ENCODE measurements at places on chromosomes 2 and 18. TPM values are rescaled to one million over a fixed set of nuclear protein-coding genes. Genes with fewer than 3 reads are reported as not detected.

GRCh38 chr2:211748339-211748738 is 790.3 kb downstream of the ERBB4 start:
- no peaks in the 10 kb centered on the region for H3K36me3 ChIP-seq
- no peak overlapping the region for H3K4me3 ChIP-seq
- no peaks in the 10 kb centered on the region for H3K27me3 ChIP-seq

DNA sequence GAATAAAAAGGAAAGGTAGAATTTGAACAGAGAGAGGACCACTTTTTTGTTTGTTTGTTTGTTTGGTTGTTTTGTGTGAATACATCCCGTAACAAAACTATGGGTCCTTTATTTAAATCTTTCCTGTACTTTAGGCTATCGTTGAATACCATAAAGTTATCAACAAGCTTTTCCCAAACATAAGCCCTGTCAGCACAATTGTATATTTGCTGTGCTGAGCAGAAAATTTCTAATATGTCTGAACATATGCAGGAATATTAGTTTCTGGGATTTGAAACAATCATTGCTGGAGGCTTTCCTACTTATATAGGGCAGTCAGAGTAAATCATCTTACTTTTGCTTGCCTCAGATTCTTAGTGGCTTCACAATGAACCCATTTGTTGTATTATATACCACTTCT is 536.4 kb downstream of the CNTNAP5 start:
- H3K4me1 ChIP-seq = peaks cover 3% of the 10 kb centered on the region
- H3K4me3 ChIP-seq = no peak overlapping the region
- DNase-seq = no peak
- H3K27me3 ChIP-seq = no peaks in the 10 kb centered on the region
- no peak overlapping the region for H3K27ac ChIP-seq

GRCh38 chr2:178910005-178910404 is 102.8 kb upstream of the TTN start:
- H3K4me3 ChIP-seq = no peak overlapping the region
- DNase-seq = no peak
- no peaks in the 10 kb centered on the region for H3K27me3 ChIP-seq
- peaks cover under 1% of the 10 kb centered on the region for H3K36me3 ChIP-seq
- H3K27ac ChIP-seq = peak overlapping the region; percentile 47

DNA sequence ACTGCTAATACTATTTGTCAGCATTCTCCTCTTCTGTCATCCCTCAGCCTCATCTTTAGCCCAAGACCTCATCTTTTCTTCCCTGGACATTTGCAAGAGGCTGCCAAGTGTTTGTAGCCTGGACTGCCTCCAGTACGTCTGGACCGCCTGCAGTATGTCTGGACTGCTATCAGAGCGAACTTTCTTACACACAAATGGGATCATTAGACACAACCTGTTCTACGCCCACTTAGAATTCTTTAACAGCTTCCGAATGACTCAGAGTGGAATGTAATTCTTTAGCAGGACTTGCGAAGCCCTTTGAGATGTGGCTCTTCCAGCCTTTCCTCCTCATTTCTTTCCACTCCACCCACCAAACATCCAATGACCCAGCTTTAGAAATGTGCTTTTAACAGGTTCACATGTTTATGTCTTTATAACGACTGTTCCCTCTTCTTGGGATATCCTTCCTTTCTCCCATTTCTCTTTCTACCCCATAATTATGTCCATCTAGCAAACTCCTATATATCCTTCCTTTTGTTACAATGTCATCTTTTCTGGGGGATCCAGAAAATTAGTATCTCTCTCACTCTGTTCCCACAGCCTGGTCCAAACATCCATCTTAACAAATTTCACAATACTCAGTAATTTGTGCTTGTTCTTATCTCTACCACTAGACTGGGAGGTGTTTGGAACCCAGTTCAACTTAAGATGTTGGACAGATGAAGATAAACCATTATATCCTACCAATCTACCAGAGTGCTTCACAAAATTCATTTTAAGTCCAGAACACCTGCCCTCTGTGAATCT is 171.3 kb upstream of the PGAP1 start:
- no peak for DNase-seq
- H3K36me3 ChIP-seq = no peaks in the 10 kb centered on the region
- H3K27me3 ChIP-seq = no peaks in the 10 kb centered on the region
- no peaks in the 10 kb centered on the region for H3K4me1 ChIP-seq
- H3K27ac ChIP-seq = no peak overlapping the region

- no peak overlapping the region for H3K4me3 ChIP-seq
- H3K27ac ChIP-seq = no peak overlapping the region
- no peaks in the 10 kb centered on the region for H3K36me3 ChIP-seq
- no peak for DNase-seq
- no peaks in the 10 kb centered on the region for H3K27me3 ChIP-seq
Measured at GRCh38 chr2:177359836-177360595, 32.6 kb upstream of the AGPS start.

GRCh38 chr18:45856531-45856930 is 31.1 kb downstream of the SIGLEC15 start:
- H3K27me3 ChIP-seq = no peaks in the 10 kb centered on the region
- no peaks in the 10 kb centered on the region for H3K4me1 ChIP-seq
- peaks cover 26% of the 10 kb centered on the region for H3K36me3 ChIP-seq
- H3K27ac ChIP-seq = no peak overlapping the region

GRCh38 chr2:75632091-75632701 is 14.4 kb upstream of the MRPL19 start:
- no peaks in the 10 kb centered on the region for H3K27me3 ChIP-seq
- DNase-seq = no peak
- no peaks in the 10 kb centered on the region for H3K36me3 ChIP-seq
- no peak overlapping the region for H3K27ac ChIP-seq

GRCh38 chr2:24101992-24102391 is 17.4 kb upstream of the TP53I3 start:
- H3K4me1 ChIP-seq = no peaks in the 10 kb centered on the region
- no peak overlapping the region for H3K27ac ChIP-seq
- DNase-seq = no peak
- H3K4me3 ChIP-seq = no peak overlapping the region

DNA sequence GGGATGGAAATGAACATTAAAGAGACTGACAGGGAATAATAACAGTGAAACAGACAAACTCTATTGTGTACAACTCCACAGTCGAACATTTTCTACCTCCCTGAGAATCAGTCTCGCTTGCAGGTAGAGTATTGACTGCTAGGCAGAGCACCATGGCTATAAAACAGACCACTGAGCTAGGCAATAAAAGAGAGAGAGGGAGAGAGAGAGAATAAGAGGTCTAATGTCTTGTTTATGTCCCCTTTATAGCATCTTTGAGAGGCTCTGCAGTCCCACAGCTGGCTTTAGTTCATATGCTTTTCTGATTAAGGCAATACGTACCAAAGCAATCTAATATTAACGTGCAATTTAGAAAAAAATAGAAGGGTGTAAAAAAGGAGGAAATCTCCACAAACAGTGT is 652.6 kb downstream of the NRXN1 start:
- no peak for DNase-seq
- H3K4me1 ChIP-seq = no peaks in the 10 kb centered on the region
- H3K4me3 ChIP-seq = no peak overlapping the region
- no peaks in the 10 kb centered on the region for H3K27me3 ChIP-seq
- H3K27ac ChIP-seq = no peak overlapping the region

DNA sequence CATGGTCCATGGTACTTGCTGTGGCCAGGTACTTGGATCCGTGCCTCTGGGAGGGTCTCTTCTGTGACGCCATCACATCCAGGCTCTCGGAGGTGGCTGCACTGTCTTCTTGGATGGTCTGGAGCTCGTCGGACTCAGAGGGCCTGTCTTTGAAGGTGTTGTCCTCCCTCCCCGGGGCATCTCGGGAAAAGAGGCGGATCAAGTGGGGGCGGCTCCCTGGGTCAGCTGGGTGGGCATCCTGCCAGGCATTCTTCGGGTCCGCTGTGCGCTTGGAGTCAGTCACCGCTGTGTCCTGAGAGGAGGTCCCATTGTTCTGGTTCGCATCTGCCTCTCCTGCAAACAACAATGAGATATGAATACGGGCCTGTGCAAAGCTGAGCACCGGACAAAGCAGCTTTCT is 115.6 kb downstream of the MBP start:
- no peak overlapping the region for H3K27ac ChIP-seq
- no peak for DNase-seq
- peaks cover 18% of the 10 kb centered on the region for H3K36me3 ChIP-seq
- H3K4me1 ChIP-seq = peaks cover 2% of the 10 kb centered on the region

GRCh38 chr2:226906163-226906693 is 70.4 kb downstream of the RHBDD1 start:
- no peaks in the 10 kb centered on the region for H3K36me3 ChIP-seq
- H3K27me3 ChIP-seq = no peaks in the 10 kb centered on the region
- DNase-seq = no peak
- no peak overlapping the region for H3K4me3 ChIP-seq
- H3K4me1 ChIP-seq = peaks cover 6% of the 10 kb centered on the region

GRCh38 chr2:174627216-174627615 is 29.6 kb upstream of the WIPF1 start:
- no peak overlapping the region for H3K27ac ChIP-seq
- no peak overlapping the region for H3K4me3 ChIP-seq
- DNase-seq = no peak
- no peaks in the 10 kb centered on the region for H3K4me1 ChIP-seq
- H3K36me3 ChIP-seq = no peaks in the 10 kb centered on the region

- no peaks in the 10 kb centered on the region for H3K36me3 ChIP-seq
- no peak overlapping the region for H3K4me3 ChIP-seq
- H3K4me1 ChIP-seq = no peaks in the 10 kb centered on the region
- DNase-seq = no peak
- no peak overlapping the region for H3K27ac ChIP-seq
- no peaks in the 10 kb centered on the region for H3K27me3 ChIP-seq
Measured at GRCh38 chr2:193382583-193382982, 1187.8 kb upstream of the TMEFF2 start.

DNA sequence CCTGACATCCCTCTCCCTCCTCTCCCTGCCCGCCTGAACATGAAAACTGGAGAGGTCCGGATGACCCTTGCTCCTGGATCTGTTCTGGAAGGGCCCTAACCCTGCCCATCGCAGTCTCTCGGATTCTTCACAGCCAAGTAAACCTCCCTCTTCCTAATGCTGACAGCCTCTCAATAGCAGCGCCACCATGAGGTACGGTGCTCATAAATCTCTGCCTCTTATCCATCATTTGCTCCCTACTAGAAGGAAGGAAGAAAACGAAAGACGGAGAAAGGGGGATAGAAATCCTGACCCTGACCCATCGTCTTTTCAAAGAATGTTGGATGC is 257.9 kb downstream of the BCL11A start:
- peaks cover 2% of the 10 kb centered on the region for H3K36me3 ChIP-seq
- peaks cover 17% of the 10 kb centered on the region for H3K4me1 ChIP-seq
- H3K4me3 ChIP-seq = no peak overlapping the region
- no peaks in the 10 kb centered on the region for H3K27me3 ChIP-seq
- no peak for DNase-seq
- peak overlapping the region; percentile 94 for H3K27ac ChIP-seq

- peak overlapping the region; percentile 22 for H3K27ac ChIP-seq
- DNase-seq = no peak
Measured at GRCh38 chr2:55052129-55053061, 2.1 kb upstream of the RTN4 start.

- no peaks in the 10 kb centered on the region for H3K36me3 ChIP-seq
- no peak overlapping the region for H3K4me3 ChIP-seq
- H3K27ac ChIP-seq = no peak overlapping the region
- no peak for DNase-seq
Measured at GRCh38 chr18:66264130-66264529, 339.8 kb downstream of the CDH19 start.

GRCh38 chr18:42545825-42546224 is 569.7 kb downstream of the RIT2 start:
- H3K27me3 ChIP-seq = no peaks in the 10 kb centered on the region
- no peak overlapping the region for H3K4me3 ChIP-seq
- no peak for DNase-seq
- no peaks in the 10 kb centered on the region for H3K4me1 ChIP-seq

DNA sequence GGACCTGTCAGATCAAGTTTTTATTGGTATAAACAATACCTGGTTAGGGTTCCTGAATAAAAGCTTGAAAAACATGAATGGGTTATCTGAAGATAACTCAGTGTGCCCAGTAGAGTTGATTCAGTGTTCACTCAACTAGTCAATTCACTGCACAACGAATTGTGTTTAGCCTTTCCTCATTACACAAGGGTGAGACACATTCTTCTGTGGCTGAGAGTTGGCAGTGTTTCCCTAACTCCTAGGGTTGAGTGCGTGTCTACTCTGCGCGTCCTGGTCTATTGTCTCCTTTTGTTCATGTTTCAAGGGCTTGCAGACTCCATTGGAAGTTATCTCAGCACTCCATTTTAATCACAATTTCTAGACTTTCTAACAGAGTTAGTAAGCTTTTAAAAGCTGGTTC is 32.8 kb upstream of the TMEM178A start:
- no peak overlapping the region for H3K4me3 ChIP-seq
- no peaks in the 10 kb centered on the region for H3K4me1 ChIP-seq
- H3K27me3 ChIP-seq = no peaks in the 10 kb centered on the region
- no peaks in the 10 kb centered on the region for H3K36me3 ChIP-seq
- DNase-seq = no peak
- no peak overlapping the region for H3K27ac ChIP-seq

GRCh38 chr2:216101109-216101508 is 8.0 kb upstream of the XRCC5 start:
- no peaks in the 10 kb centered on the region for H3K36me3 ChIP-seq
- H3K4me3 ChIP-seq = no peak overlapping the region
- no peaks in the 10 kb centered on the region for H3K4me1 ChIP-seq
- no peak for DNase-seq
- H3K27ac ChIP-seq = no peak overlapping the region
- no peaks in the 10 kb centered on the region for H3K27me3 ChIP-seq

DNA sequence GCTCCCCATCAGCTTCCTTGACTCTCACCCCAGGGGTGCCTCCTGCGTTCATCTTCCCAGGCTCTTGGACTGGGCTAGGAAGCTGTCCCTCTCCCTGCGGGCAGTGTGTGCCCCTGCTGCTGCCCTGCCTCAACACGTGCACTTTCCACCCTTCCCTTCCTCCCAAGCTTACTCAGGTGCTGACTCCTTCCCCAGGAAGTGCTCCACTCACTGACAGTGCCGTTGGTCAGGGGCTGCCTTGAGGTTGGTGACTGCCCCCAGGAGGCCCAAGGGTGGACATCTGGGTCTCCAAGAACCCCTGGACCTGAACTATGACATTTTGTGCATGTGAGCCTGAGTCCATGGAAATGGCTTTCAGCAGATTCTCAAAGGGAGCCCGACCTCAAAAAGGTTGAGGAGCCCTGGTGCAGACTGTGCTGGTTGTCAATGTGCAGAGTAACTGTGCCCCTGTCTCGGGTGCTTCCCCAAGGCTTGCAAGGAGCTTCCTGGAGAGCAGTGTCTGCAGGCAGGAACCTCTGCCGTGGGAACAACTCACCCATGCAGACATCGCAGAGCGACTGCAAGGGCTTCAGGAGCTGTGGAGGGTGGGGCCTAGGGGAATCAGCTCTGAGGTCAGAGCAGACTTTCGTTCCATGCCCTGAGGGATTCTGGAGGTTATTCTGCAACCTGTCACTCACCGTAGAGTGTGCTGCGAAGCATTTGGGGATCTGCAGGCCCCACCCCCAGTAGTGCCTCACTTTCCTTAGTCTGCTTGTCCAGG is 116.5 kb upstream of the MCFD2 start:
- H3K36me3 ChIP-seq = no peaks in the 10 kb centered on the region
- DNase-seq = no peak
- H3K27ac ChIP-seq = no peak overlapping the region
- no peaks in the 10 kb centered on the region for H3K27me3 ChIP-seq
- H3K4me1 ChIP-seq = peaks cover 36% of the 10 kb centered on the region
- no peak overlapping the region for H3K4me3 ChIP-seq

Gene PDE1A
- total RNA-seq = 3.3 TPM

Gene OBSL1
- 198 TPM for total RNA-seq

Gene CFAP65
- 0.67 TPM for total RNA-seq

Gene RBM44
- total RNA-seq = 0.81 TPM

Gene OTOS
- total RNA-seq = not detected

Gene SP5
- 0.60 TPM for total RNA-seq

Gene ZNF521
- total RNA-seq = 39.1 TPM

Gene CIB4
- not detected for total RNA-seq

All from progenitor cell of endocrine pancreas (in vitro differentiated cells).